ENCODE measurements at places on chromosomes 7 and 10.

GRCh38 chr7:112211348-112211907 lies 4.9 kb downstream of the ZNF277 start:
- no peaks in the 10 kb centered on the region for H3K27me3 ChIP-seq
- no peak overlapping the region for H3K4me3 ChIP-seq
- DNase-seq, result no peak
- no peaks in the 10 kb centered on the region for H3K4me1 ChIP-seq

GRCh38 chr7:50812841-50813475 lies 30.3 kb upstream of the GRB10 start:
- DNase-seq, result no peak
- H3K27me3 ChIP-seq, result peaks cover 3% of the 10 kb centered on the region
- no peaks in the 10 kb centered on the region for H3K36me3 ChIP-seq
- H3K27ac ChIP-seq, result no peak overlapping the region
- no peaks in the 10 kb centered on the region for H3K4me1 ChIP-seq

DNA sequence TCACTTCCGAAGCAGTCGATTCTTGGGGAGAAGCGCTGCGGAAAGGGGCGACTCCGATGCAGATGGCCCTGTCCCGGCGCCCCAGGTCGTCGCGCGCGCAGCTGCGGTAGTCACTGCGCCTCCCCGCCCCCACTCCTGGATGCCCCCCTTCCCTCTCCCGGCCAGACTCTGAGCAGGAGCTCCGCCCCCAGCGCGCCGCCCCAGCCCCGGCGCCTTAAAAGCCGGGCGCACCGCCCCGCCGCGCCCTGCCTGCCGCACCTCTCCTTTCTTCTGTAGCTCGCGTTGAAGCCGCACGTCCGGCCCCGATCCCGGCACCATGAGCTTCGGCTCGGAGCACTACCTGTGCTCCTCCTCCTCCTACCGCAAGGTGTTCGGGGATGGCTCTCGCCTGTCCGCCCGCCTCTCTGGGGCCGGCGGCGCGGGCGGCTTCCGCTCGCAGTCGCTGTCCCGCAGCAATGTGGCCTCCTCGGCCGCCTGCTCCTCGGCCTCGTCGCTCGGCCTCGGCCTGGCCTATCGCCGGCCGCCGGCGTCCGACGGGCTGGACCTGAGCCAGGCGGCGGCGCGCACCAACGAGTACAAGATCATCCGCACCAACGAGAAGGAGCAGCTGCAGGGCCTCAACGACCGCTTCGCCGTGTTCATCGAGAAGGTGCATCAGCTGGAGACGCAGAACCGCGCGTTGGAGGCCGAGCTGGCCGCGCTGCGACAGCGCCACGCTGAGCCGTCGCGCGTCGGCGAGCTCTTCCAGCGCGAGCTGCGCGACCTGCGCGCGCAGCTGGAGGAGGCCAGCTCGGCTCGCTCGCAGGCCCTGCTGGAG lies at the start of gene INA:
Gene INA, plus strand, starts transcription at position 243 of the 817 bp plus-strand sequence. Its CDS starts 74 bp downstream, at position 317.
- H3K4me1 ChIP-seq, result peaks cover 19% of the 10 kb centered on the region
- H3K27ac ChIP-seq, result no peak within 1 kb of the TSS
- H3K4me3 ChIP-seq, result peak within 1 kb of the TSS; percentile 36
- DNase-seq, result no peak
- H3K36me3 ChIP-seq, result no peaks in the 10 kb centered on the region

DNA sequence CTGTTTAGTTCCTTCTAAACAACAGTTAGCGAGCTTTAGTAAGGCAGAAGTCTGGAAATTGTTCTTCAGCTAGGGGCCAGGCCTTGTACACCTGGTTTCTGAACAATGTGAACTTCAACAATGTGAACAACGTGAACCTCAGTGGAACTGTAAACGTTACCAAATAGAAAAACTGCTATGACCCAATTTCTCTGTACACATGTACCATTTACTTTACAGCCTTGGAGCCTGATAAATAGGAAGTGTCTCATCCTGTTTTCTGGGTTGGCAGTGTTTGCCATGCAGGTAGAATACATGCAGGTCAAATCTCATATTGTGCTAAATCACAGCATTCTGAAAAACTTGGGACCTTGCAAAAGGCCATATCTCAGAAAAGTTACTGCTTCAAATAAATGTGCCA lies 1.6 kb downstream of the STEAP4 start:
- H3K4me1 ChIP-seq, result no peaks in the 10 kb centered on the region
- peaks cover 4% of the 10 kb centered on the region for H3K27me3 ChIP-seq
- no peak overlapping the region for H3K27ac ChIP-seq
- DNase-seq, result no peak

- H3K36me3 ChIP-seq, result no peaks in the 10 kb centered on the region
- no peak for DNase-seq
- H3K27ac ChIP-seq, result no peak overlapping the region
- peaks cover 3% of the 10 kb centered on the region for H3K27me3 ChIP-seq
These were observed 7.4 kb downstream of the KEL start for GRCh38 chr7:142954680-142955268.

Measured in effector memory CD4-positive, alpha-beta T cell (primary cell).